ENCODE measurements at places on chromosomes 5 and 9.

DNA sequence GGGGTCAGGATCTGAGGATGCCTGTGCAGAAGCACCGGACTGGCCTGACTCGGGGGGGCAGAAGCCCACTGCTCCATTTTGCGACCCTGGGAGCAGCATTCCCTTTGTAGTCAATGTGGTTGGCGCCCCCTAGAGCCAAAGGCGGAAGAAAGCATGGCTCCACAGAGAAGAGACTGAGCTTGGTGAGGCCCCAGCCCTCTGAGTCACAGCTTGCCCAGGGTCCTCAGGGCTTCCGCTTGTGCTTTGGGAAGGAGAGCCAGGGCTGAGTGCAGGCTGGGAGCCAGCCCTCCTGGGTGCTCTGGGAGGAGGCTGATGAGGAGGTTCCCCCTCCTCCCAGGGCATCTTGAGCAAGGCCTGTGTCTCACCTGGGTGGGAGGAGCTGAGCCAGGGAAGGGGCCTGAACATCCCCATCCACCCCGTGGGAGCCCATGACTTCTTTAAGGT, 5.5 kb upstream of the AQP3 start:
- peak; percentile 47 for DNase-seq

DNA sequence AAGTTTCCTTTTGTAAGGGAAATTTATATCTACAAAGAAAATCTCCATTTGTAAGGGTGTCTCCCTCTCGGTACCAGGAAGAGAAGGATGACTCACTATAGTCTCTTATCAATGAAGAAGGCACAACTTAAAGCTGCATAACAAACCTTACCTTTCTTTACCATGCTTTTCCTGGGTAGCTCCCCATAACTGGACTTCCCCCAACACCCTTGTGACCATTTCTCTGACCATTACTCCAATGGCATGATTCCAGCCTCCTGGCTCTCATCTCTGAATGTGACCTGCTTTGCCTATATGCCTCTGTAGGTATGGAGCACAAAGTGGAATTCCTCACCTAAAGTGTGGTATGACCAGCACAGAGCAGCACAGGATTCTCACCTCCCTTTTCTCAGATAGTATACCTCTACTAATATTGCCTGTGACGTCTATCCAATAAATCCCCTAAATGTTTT, 62.8 kb downstream of the GNA14 start:
- no peak for DNase-seq

DNA sequence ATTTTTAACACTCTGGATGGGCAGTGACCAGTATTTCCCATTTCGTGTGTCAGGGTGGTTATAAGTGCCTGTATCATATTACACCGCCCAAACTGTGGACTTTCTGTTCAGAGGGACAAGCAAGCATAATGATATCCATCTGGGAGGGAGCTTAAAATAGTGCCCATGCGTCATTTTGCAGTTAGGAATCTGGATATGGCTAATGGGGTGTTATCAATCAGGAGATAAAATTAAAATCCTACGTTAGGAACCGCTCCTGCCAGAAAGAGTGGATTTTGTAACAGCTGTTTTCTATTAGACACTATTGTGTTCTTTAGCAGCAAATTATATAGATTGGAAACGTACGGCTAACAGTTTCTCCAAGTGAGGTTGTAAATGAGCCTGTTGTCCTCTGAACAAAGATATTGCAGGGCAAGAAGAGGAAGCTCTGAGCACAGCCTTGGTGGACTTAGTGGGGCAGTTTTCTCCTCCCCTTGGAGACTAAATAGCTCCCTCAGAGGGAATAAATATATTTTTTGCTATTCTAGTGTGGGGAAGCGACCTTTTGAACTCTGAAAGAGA, 160.4 kb downstream of the SPATA31D1 start:
- DNase-seq = peak; percentile 28

- peak; percentile 57 for DNase-seq
Observed at GRCh38 chr9:124880501-124880900, 18.6 kb downstream of the ARPC5L start.

- DNase-seq = no peak
Observed at GRCh38 chr5:152246401-152246800, 158.7 kb downstream of the NMUR2 start.

- no peak for DNase-seq
Observed at GRCh38 chr5:169549453-169550100, 34.0 kb upstream of the SPDL1 start.

DNA sequence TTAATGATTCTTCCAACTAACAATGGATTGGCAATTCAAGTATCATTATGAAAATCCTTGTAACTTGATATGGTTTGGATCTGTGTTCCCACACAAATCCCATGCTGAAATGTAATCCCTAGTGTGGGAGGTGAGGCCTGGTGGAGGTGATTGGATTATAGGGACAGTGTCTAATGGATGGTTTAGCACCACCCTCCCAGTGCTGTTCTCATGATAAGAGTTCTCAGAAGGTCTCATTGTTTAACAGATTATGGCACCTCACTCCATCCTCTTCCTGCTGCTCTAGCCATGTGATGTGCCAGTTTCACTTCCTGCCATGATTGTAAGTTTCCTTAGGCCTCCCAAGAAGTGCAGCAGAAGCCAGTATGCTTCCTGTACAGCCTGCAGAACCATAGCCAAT, 1116.2 kb upstream of the EDIL3 start:
- no peak for DNase-seq

- DNase-seq = peak; percentile 57
Observed at GRCh38 chr9:132193227-132194124, 31.6 kb downstream of the NTNG2 start.

- DNase-seq = no peak
Observed at GRCh38 chr9:93824386-93825294, 130.5 kb downstream of the BARX1 start.

GRCh38 chr9:87189006-87189405, 241.7 kb upstream of the GAS1 start:
- DNase-seq = no peak

DNA sequence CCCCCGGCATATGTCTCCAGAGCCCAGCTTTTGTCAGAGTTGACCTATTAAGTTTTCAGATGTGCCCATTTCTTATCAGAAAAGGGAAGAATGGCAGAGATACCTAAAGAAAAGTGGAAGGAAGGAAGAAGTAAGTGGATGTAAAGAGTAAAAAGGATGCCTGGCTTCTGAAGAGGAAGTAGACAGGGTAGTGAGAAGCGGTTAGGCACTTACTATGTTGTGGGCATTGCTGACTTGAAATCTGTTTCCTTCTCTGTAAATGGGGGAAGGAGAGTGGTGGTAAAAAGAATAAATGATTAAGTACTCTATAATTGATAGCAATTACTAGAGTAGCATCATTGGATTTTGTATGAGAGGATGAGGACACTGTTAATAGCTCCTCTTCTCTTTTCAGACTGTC, 9.9 kb downstream of the ANP32B start:
- DNase-seq = no peak

DNA sequence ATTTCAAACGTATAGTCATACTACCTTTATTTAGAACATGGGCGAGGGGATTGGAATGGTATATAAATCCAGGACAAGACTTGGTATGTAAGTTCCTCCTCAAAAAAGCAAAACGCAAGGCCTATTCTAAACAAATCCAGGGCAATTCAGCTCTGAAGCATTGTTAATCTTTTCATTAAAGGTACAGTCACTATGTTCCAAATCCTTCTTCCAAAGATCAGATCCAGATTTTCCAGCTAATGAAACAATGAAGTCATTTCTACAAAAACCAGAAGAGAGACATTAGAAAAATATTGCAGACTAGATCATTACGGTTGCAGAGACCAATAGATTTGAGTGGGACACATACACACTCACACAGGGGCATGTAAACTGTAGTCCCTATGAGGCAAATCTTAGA, 116.1 kb upstream of the BNC2 start:
- DNase-seq = no peak

DNA sequence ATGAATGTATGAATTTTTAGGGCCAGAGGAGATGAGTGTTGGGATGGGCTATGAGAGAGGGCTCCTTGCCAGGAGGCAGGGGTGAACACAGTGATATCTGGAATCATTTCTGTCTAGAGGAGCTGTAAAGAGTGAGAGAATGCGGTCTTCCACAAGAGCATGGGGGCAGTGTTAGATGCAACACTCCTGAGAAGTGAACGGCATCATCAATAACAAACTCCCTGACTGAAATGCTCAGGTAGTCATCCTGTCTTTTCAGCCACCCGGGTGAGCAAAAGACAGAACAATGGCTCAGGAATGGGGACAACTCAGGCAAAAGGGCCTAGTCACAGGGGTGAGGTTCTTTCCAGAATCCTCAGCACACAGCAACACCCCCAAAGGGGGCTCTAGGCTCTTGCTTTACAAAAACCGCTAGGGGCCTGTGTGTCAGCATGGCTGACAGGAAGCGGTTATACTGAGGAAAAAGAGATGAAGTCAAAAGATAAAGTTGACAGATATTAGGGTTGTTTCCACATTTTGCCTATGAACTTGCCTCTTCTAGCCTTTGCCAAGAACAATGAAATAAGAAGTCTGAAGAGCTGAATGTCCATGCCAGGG, 104.6 kb upstream of the LRRTM2 start:
- no peak for DNase-seq

DNA sequence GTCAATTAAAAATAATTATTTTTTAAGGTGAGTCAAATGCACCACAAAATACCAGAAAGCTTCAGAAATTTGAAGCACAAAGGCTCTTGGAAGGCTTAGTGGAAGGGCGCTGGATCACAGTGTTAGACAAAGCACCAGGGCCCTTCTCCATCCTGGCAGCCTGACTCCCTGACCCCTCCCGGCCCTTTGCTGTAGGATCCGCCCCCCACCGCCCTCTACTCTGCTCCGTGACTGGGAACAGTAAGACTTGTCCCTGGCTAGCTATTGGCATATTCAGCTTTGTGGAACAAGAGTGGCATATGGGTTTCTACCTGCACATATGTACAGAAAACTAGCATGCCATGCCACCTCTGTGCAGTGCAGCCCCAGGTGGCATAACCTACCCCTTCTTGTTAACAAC, 222.1 kb downstream of the SYK start:
- DNase-seq = no peak

DNA sequence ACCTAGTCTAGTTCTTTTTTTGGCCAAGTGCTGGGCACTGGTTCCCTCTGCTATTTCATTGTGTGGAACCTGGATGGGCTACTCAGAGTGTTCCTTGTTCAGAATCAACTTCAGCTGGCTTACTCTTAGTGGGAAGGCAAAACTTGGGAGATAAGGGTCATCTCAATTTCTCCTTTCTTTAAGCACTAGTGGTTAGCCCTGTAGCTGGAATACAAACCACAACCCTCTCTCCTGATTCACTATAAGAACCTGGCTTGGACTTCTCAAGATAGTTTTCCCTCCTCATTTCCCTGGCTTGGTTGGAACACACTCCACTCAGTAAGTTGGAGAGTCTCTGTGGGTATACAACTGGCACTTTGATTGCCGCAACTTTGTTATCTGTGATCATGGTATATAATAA, 35.1 kb downstream of the GRIA1 start:
- DNase-seq = no peak
